ENCODE measurements at places on chromosomes 11 and 22.

DNA sequence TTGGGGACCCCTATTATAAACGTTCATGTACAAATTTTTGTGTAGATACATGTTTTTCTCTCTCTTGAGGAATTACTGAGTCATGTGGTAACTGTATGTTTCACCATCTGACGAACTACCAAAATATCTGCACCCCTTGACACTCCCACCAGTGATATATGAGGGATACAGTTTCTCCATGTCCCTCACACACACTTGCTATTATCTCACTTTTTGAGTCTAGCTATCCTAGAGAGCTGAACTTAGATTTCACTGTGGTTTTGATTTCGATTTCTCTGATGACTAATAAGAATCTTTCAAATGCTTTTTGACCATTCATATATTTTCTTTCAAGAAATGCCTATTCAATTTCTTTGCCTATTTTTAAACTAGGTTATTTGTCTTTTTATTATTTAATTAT is 200.2 kb downstream of the PGR start:
- DNase-seq, result no peak

DNA sequence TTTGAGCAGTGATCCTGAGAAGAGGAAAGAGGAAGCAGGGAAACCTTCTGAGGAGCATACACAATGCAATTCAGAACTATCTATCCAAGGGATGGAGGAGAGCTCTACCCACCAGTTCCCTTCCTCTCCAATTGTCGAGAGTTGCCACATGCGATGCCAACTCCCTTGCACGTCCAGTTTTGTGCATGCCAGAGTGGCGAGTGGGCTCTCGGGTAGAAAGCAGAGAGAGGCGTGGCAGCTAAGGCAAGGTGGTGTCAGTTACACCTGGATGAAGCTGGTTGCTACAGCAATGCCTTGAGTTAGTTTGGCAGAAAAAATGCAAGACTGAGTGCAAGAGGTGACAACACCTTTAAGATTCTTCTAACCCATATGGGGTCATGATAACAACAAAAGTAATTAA is 420.4 kb upstream of the CCDC90B start:
- no peak for DNase-seq

- DNase-seq, result no peak
Observed at GRCh38 chr22:50683086-50683993, 10.7 kb downstream of the SHANK3 start.

DNA sequence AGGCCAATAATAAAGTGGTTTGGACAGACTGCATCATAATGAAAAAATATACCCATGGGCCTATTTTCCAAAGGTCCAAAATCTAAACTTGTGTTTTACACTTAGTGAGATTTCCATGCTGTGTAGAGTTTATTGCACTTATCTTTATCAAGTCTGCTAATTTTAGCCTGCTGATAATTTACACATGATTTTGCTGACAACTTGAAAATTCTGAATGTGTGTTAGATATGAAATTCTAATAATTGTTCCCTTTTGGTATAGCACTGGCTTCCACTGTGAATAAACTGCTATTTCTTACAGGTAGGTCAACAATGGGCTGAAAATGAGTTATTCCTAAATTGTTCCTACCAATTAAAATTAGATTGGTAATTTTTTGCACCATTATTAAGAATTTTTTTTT is 589.1 kb upstream of the ANO3 start:
- DNase-seq, result no peak

DNA sequence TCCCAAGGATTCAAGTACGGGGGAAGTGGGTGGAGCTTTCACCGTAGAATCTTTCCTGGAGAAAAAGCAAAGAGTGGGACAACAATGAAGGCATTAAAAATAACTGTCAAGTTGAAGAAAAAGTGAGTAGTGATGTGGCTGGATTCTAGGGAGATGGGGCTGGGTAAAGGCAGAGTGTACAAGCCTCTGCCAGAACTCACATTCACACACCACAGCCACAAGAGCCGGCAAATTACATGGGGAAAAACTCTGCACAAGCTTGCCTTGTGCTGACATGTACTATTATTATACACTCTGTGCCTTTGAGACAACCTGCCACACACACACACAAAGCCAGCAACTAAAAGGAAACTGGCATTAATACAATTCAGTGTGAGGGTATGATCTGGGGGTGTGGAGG is 182.6 kb downstream of the LARGE1 start:
- DNase-seq, result no peak

- DNase-seq, result no peak
Observed at GRCh38 chr11:10857459-10857708, 469 bp downstream of the ZBED5 start.

DNA sequence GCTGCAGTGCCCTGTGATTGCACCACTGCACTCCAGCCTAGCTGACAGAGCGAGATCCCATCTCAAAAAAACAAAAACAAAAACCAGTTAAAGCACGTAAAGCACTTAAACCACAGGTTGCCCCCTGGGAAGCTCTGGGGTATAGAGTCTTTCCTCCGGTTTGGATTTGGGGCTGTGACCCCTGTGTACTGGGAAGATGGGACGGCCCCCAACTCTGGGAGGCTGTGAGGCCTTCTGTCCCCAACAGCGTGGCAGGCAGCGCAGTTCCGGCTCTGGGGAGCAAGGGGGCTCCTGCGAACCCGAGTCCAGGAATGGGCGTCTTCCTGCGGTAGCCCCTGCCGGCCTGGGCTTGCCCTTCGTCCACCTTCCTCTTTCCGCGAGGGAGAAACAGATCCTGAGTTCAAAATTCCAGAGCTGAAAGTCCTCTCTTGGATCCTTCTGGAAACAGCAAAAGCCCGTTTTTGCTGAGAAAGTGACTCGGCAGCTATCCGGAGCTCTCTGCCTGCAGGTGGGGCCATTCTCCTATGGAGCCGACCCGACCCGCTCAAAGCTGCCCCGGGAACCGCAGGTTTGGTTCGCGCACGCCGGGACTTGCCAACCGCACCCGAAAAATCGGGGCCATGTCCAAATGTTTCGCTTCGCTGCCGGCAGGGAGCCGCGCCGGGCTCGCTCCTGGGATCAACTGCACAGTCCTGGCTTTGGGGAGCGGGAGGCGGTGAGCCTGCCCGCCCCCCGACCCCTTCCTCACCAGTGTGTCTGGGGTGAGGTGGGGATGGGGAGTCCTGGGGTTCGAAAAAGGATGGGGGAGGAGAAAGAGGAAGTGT is 36.3 kb upstream of the POLA2 start:
- no peak for DNase-seq

- no peak for DNase-seq
Observed at GRCh38 chr11:44595964-44596381, 30.5 kb downstream of the CD82 start.

- no peak for DNase-seq
Observed at GRCh38 chr11:42571878-42572610, 739.8 kb upstream of the API5 start.

- no peak for DNase-seq
Observed at GRCh38 chr22:46848197-46848596, 85.7 kb downstream of the TBC1D22A start.

DNA sequence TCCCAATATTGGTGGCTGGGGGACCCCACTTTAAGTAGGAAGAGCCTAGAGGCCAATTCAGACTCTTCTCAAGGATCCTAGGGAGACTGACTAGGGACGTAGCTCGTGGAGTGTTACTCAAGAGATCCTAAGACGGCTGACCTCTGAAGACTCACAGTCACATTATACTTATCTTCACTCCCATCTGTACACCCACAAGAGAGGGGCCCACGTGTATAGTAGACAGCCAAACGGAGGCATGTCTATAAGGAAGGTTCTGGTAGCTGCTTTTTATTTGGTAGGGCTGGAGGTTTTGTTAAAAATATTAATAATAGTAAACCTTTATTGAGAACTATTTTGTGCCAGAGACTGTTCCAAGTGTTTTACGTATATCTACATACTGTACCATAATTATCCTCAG is 22.9 kb upstream of the APOA1 start:
- DNase-seq, result no peak

DNA sequence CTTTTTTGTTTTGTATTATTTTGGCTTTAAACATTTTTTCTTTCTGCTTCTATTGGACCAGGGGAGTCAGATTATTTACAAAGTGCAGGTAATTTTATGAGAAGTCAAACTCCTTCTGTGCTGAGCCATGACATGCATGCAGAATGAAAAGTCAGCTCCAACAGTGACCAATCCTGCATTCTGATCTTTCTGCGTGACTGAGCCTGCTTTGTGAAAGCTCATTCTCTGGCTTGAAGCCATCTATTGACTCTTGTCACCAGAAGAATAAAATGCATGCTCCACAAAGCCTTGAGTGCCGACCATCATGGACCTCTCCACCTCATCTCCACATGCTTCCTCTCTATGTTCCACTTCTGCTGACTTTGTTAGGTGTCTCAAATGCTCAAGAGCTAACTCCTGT is 50.2 kb downstream of the MIAT start:
- DNase-seq, result no peak

GRCh38 chr11:67652965-67653845 is 2.7 kb upstream of the ACY3 start:
- DNase-seq, result no peak

DNA sequence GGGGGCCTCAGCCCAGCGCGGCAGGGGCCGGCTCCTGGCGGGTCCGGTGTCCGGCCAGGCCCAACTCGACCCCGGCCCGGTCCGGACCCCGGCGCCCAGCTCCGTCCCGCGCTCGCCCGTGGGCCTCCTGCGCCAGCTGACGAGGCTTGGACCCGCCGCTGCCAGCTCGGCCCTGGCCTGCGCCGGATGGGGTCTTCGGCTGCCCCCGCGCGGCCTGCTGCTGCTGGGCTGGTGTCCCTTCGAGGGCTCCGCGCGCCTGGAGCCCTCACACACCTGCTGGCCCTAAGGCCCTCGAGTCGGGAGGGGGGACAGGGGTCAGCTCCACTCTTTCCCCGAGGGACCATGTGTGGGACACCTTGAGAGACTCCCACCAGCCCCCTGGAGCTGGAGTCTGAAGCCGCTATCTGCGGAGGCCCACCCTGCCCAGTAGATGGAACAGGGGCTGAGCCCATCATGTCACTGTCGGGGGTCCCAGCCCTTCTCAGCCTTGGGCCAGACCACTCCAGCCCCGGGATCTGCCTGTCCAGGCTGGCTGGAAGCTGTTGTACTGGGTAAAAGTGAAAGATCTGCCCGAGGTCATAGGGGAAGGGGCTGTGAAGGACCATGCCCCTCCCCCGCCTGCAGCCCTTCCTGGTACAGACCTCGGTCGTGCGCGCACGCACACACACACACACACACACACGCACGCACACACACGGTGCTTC is 768 bp upstream of the CDKN1C start:
- DNase-seq, result no peak

DNA sequence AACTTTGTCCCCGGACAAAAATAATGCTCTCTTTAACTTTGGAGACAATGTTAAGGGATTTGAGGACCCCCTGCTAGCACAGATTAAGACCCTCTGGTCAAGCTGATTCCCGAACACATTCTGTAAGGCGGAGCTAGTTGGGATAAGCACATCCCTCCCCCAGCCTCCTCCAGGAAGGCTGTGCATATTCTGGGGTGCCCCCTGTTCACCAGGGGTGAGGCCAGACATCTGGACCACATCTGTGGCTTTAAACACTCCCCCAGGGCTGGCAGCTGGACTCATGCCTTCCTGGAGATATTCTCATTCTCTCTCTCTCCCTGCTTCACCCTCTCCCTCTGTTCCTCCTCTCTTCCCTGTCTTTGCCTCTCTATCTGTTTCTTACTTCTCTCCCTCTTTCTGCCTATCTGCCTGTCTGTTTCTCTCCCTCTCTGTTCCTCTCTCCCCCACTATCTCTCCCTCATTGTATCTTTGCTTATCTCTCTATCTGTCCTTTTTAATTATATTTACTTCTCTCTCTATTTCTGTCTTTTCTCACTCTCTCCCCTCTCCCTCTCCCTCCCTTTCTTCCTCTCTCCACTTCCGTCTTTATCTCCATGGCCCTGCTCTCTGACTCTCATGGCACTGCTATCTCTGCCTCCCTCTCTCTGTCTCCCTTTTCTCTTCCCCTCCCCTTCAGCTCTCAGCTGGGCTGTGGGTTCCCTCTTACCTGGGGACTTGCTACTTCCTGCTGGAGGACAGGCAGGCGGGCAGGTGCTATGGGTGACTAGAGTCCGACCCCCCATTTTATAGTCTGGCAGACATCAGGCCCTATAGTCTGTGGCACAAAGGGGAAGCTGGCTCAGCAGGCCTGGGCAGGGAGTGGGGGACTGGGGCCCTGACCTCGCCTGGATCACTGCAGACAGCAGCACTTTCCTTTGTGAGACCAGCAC is at the start of gene CRYBB1:
Gene CRYBB1 (minus strand): TSS at position 757 of the 929 bp plus-strand sequence. CDS start 1,708 bp downstream, outside the sequence.
- DNase-seq, result no peak

DNA sequence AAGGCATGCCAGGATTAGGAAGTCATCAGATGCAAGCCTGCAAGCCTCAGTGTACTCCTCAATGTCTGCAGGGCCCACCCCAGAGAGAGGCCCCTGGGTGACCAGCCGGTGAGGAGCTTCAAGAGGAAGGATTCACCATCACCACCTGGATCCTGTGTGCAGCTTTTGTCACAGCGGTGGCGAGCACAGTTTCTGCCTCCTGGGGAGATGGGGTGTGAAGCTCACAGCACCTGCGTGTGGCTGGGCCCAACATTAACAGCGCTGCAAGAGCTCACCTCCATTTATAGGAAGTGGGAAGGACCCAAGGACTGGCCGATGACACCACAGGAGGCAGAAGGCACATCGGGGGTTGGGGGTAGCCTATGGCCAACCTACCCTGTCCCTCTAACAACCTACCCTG is 235.3 kb downstream of the CTTN start:
- DNase-seq, result no peak

- DNase-seq, result no peak
Observed at GRCh38 chr22:25848954-25849353, 107.0 kb downstream of the MYO18B start.

- no peak for DNase-seq
Observed at GRCh38 chr11:65850217-65851082, 7.5 kb downstream of the CFL1 start.

- DNase-seq, result no peak
Observed at GRCh38 chr11:128528294-128528693, 59.1 kb downstream of the ETS1 start.

- no peak for DNase-seq
Observed at GRCh38 chr11:107683061-107683460, 28.8 kb downstream of the SLN start.

All from NCI-H510A treated with DMSO at 0.1 percent for 48 hours (cell line).